Germinal center (tissue), 1 donor: ENCODE measurements at places on chromosomes 1 and 21.
A peak's percentile ranks its signal among the peaks of the same experiment; 100 is the strongest.

DNA sequence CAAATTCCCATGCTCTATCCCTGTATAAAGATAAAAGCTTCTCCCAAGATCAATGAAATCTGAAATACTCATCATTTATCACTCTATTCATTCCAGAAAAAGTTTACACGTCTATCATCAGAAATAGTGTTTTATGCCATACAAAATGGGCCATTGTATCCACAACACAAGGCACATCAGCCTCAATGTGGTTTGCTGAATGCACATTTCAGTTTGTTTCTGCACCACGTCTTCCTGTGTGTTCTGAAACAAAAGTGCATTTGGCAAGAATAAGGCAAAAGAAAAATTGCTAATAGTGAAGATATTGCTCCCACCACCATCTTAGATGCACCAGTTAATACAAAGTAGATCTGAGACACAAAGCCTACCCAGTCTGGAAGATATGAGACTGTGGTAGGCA, 89.6 kb upstream of the ETS2 start:
- DNase-seq = no peak

DNA sequence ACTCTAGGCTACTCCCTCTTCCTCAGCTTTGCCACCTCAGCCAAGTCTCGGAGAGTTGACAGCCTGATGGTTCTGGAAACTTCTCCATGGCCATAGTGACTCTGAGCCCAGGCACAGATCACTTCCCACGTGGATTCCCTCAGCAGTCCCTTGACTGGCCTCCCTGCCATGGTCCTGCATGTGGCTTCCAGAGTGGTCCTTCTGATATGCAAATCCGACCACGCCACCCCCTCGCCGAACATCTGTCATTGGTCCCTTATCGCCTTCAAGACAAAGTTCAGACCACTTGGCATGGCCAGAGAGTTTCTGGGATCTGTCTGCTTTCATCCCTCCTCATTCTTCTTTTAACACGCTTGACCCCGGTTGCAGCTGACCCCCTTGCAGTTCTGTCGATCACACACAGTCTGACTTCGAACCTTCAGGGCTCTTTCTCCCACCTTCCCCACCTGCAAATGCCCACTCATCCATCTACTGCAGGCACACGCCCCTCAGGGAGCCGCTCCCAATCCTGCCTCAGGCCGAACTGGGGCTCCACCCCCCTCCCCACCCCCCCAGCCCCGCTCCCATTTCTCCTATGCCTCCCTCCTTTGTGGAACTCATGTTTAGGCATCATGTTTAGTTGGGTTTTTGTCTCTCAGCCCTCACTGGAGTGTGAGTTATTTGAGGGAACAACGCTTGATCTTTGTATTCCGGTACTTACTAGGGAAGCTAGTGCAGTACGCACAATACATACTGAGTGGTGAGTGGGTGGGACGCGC, 29.0 kb downstream of the KIAA1614 start:
- no peak for DNase-seq

DNA sequence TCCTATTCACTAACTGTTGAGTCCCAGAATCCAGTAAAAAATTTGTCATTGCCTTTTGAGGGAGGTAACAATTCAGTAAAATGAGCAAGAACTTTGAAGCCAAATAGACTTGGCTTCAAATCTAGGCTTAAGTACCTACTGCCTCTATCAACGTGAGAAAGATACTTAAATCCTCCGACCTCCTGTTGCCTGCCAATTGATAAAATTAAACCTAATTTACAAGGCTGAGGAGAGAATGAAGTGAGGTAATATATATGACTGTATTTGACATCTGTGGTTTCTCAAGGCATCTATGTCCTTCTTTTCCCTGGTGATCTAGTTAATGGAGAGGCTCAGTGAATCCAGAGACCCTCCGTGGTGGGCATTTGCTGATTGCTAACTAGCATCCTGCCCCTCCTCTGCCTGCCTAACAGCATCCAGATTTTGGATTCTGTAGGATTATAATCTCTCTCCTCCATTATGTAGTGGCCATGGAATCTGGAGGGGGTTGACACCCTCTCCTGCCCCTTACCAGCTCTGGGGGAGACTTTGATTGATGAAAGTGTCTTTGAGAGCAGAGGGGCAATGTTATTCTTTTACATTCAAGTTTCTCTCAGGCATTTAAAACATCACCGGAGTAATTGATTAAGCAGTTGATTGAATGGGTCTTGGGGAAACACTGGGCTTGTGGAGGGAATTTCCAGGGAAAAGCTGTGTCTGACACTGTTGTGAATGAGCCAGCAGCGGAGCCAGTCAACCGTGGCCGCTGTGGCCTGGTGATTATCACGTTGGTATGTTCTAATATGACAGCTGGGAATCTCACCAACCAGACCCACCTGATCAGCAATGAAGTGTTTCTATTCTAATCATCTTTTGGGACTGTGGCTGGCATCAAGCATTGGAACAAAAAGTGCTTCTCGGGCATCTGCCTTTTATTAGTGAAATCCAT, 140.7 kb upstream of the FAM78B start:
- no peak for DNase-seq

DNA sequence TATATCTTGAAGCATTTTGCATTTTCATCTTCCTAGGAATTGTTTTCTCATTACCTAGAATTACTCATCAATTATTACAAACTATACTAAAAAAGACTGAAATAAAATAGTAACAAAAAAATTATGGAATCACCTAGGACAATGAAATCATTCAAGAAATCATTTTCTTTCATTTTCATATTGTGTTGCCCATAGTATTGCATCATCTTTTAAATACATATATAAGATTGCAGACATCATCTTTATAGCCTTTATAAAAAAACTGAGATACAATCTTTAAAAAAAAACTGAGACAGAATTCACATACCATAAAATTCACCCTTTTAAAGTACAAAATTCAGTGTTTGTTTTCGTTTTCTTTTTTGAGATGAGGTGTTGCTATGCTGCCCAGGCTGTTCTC, 29.6 kb downstream of the GDAP2 start:
- no peak for DNase-seq

GRCh38 chr1:66540434-66541032, 6.6 kb downstream of the SGIP1 start:
- DNase-seq = no peak

DNA sequence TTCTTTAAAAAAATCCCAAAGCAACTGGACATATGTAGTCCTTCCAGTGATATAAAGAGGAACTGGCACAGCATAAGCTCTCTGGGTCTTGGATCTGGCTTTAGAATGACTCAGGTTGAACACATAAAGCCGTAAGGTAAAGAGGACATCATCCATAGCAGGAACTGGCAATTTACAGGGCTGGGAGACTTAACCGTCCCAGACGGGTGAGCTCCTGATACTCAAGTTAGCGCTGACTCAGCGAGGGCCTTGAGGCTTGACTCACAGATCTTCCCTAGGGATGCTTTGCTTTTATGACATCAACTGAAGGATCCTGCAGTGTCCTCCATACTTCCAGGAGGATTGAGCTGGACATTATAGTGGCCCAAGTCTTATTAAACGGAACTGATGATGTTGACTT, 154.1 kb downstream of the CLIC6 start:
- no peak for DNase-seq

DNA sequence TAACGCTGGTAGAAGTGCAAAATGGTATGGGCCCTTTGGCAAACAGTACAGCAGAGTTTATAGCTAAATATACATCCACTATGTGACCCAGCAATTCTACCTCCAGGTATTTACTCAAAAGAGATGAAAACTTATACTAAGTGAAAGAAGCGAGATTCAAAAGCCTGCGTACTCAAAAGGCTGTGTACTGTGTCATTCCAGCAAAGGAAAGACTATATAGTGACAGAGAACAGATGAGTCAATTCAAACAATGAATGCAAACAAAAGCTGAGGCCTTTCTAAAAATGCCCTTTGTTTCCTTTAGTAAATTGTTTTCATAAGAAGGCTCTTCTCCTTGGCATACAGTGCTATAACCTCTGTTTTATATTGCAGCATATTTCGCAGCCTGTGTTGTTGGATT, 268.8 kb upstream of the CSF3R start:
- no peak for DNase-seq

DNA sequence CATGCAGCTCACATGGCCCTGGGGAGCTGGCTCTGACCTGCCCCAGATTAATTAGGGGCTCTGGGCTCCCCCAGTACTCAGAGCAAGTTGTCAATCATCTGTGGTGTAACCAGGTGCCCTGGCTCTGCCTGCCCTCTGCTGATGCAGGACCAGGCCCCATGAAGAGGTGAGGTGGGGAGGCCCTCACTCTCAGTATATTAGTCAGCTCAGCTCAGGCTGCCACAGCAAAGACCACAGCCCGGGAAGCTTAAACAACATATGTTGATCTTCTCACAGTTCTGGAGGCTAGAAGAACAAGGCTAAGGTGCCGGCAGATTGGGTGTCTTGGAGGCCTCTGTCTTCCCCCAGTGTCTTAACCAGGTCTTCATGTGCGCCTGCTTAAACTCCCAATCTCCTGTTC, 66.5 kb downstream of the FCRL5 start:
- no peak for DNase-seq

- no peak for DNase-seq
Observed at GRCh38 chr1:150554086-150554452, 4.9 kb downstream of the ADAMTSL4 start.

- DNase-seq = no peak
Observed at GRCh38 chr1:84918726-84919336, 25.8 kb upstream of the LPAR3 start.

GRCh38 chr1:82593561-82593960, 792.8 kb downstream of the ADGRL2 start:
- no peak for DNase-seq

DNA sequence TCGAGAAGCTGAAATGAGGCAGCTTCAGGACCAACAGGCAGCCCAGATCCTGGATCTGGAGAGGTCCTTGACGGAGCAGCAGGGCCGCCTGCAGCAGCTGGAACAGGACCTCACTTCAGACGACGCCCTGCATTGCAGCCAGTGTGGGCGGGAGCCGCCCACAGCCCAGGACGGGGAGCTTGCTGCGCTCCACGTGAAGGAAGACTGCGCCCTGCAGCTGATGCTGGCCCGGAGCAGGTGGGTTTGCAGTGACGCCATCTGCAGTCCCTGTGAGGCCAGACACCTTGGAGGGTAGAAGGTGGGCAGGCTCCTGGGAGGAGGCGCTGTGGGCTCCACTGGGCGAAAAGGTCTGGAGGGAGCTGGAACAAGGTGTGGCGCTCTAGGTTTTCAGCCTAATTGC, 39.7 kb downstream of the PCNT start:
- DNase-seq = no peak

DNA sequence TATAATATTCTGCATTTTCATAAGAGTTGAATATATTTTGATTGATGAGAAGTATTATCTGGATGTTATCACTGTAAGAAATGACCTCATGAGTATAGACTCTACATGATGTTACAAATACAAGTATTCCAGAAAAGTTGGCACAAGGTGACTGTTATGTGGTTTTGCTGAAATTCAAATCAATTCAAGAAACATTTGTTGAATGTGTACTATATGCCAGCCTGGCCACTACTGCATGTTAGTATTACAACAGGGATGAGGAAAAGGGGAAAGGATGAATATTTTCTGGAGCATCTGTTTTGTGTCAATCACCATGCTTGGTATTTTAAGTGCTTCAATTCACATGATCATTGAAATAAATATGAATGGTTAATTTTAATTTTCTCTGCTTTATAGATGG, 250.9 kb upstream of the PBX1 start:
- no peak for DNase-seq

GRCh38 chr1:19725606-19726005, 60.9 kb downstream of the HTR6 start:
- no peak for DNase-seq

- no peak for DNase-seq
Observed at GRCh38 chr1:236760480-236760879, 34.6 kb upstream of the MTR start.

- no peak for DNase-seq
Observed at GRCh38 chr21:44871576-44872269, 1.8 kb downstream of the PTTG1IP start.

GRCh38 chr1:237791592-237791991, 99.1 kb downstream of the ZP4 start:
- DNase-seq = no peak

DNA sequence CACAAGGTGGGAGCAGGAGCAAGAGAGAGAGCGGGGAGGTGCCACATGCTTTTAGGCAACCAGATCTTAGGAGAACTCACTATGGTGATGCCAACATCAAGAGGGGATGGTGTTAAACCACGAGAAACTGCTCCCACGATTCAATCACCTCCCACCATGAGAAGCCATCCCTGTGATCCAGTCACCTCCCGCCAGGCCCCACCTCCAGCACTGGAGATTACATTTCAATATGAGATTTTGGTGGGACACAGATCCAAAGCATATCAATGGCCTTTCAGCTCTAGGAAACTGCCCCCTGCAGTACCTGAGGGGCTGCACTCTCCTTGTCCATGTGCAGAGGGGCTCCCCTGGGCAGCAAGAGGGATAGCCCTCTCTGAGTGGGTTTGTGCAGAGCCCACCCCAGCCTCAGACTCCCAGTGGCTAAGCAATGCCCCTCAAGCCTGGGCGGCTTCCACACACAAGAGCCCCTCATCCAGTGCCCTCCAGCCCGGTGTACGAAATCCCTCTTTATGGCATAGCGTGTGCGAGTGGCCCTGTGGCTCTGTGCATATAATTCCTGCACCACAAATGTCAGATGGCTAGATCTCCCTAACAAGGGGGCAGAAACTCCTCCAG, 15.5 kb upstream of the PRDM16 start:
- no peak for DNase-seq

DNA sequence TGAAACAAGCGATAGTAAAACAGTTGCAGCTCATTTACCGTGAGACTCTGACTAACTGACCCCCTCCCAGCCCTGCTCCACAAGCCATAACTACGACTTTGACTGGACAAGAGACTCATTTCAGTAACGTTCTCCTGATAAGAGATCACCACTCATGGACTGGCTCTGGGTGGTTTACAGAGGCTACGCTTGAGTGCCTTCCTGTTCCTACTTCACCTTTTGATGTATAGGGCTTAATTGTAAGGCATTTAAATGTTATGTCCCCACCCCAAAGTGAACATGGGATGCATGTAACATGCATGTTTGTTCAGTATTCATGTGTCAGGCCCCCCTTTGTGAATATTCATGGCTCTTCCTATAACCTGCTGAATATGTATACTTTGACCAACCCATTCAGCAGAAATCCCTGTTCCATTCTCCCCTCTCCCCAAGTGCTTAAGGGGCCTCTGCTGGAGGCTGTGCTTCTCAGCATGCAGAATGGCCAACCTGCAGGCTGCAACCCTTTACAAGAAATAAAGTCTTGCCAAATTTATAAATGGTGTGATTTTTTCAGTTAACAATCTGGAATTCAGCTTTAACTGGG, 50.7 kb upstream of the SPOCD1 start:
- DNase-seq = peak; percentile 22
